Hematopoietic multipotent progenitor cell treated with erythropoietin and hydrocortisone succinate and interleukin-3 and kit ligand, for 6 days (in vitro differentiated cells): ENCODE measurements at places on chromosomes 6 and 20.

DNA sequence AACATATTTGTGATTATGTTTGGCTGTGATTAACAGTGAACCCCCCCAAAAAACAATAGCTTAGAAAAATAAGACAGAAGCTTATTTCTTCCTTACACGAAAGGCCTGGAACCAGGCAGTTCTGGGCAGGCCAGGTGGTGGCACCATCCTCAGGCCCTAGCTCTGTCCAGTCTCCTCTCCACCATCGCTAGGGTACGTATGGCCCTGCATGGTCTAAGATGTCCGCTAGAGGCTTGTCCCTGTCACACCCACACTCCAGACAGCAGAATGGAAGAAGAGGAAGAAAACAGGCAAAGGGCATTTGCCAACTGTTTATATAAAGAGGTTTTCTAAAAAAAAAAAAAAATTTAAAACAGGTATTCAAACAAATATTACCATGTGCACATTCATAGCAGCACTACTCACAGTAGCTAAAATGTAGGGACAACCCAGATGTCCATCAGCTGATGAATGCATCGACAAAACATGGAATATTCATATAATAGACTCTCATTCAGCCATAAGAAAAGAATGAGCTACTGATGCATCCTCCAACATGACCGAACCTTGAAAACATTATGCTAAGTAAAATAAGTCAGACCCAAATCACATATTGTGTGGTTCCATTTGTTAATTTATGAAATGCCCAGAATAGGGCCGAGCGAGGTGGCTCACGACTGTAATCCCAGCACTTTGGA lies 6.7 kb downstream of the TGM3 start:
- no peak for DNase-seq

DNA sequence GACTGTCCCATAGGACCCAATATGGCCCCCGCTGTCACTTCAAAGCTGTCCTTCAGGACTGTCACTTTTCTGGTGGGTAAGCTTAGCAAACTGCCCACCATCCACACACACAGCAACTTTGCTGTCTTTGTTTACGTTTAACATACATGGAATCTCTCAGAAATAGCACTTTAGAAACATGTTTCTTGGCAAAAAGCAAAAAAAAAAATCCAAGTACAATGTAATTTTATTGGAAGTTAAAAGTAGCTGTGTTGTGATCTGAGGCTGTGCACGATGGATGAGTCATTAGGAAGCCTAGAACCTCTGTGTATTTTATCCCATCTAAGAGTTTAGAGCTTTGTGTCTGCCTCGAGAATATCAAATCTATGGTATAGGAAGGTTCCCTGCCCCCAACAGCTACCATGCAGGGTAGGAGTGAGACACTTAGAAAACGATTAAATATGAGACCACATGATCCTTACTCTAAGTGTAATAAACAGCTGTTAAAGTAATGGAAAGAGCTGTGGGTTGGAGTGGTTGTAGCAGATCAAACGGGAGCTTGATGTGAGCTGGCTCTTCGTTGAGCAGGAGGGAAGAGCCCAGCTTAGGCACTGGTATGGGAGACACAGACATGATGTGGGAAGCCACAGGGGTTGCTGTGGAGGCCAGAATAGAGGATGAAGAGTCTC lies 119.5 kb downstream of the PLEKHG1 start:
- no peak for DNase-seq

GRCh38 chr20:3158968-3159431 lies 665 bp downstream of the FASTKD5 start:
- peak; percentile 72 for DNase-seq

DNA sequence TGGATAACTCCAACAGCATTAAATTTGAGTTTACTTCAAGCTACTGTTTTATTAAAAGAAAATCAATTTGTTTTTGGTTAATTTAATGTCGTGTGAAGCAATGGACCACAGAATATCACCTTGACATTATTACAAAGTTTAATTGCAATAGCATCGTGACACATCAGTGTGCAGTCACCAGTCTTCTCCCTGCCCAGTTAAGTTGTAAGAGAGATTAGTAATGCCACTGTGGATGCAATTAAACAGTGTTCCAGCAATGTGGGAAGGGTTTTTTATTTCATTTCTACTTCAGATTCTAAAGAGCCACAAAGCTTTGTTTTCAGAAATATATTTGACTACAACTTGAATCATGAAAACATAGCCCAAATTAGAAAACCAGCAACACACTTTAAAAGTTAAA lies 128.7 kb downstream of the SYNE1 start:
- DNase-seq: no peak

- no peak for DNase-seq
These were observed 8.6 kb downstream of the GABRR1 start for GRCh38 chr6:89208551-89208950.

DNA sequence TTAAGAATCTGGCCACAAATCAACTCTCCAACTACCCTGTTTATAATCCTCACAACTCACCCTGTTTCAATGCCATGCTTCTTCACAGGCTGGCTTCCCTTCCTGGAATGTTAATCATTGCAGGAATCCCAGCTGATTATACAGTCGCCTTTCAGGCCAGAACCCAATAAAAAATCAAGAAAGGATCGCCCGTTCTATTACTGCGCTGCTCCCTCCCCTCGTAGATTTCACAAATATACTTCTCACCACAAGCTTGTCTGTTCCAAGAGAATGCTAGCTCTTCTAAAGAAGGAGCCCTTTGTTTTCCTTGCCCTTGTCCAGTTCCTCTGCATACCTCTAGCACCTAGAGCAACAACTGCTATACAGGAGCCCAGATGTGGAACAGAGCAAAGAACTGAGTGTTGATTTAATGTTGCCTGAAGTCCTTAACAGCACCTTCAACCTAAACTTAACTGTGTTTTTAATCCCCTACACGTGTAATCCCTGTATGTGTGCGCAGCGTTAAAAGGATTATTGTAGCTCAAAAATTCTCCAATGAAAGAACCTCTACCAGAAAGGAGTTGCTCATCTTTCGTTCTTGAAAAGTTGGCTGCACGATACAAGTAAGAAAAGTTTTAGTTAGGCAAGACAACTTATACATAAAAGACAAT lies 988 bp downstream of the ECHDC1 start:
- DNase-seq: peak; percentile 28

DNA sequence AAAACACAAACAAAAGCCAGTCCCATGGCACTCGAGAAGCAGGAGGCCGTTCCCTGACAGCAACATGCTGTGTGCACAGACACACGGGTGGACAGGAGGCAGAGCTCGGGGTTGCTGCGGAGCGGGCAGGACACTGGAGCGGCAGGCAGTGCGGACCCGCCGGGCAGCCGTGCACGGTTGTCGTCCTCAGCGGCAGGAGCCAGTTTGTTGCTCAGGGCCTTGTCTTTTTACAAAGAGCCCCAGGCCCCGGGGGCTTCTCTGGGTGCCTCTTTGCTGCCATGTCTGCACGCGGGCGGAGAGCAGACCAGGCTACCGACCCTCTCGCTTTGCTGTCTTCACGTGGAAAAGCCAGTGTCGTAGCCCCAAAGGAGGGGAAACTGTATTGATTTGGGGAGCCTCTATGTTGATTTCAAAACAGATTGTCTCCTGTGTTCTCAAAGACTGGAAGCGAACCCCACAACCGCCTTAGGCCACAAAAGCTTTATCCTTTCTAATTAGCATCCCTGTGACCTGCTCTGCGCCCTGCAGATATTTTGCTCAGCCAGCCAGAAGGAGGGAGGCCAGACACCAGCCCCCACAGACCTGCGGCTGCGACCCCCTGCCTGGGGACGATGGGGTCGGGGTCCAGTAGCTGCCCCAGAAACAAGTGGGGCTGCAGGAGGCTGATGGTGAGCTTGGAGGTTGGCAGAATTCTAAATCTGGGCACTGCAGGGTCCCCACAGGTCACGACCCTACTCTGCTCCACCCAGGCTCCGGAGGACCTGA lies 50.2 kb downstream of the ERMARD start:
- no peak for DNase-seq

GRCh38 chr6:154370545-154370944 lies 13.9 kb upstream of the IPCEF1 start:
- peak; percentile 65 for DNase-seq

GRCh38 chr20:40173872-40174271 lies 515.2 kb downstream of the MAFB start:
- DNase-seq: no peak

GRCh38 chr20:38311491-38311890 lies 7.5 kb downstream of the BPI start:
- no peak for DNase-seq

DNA sequence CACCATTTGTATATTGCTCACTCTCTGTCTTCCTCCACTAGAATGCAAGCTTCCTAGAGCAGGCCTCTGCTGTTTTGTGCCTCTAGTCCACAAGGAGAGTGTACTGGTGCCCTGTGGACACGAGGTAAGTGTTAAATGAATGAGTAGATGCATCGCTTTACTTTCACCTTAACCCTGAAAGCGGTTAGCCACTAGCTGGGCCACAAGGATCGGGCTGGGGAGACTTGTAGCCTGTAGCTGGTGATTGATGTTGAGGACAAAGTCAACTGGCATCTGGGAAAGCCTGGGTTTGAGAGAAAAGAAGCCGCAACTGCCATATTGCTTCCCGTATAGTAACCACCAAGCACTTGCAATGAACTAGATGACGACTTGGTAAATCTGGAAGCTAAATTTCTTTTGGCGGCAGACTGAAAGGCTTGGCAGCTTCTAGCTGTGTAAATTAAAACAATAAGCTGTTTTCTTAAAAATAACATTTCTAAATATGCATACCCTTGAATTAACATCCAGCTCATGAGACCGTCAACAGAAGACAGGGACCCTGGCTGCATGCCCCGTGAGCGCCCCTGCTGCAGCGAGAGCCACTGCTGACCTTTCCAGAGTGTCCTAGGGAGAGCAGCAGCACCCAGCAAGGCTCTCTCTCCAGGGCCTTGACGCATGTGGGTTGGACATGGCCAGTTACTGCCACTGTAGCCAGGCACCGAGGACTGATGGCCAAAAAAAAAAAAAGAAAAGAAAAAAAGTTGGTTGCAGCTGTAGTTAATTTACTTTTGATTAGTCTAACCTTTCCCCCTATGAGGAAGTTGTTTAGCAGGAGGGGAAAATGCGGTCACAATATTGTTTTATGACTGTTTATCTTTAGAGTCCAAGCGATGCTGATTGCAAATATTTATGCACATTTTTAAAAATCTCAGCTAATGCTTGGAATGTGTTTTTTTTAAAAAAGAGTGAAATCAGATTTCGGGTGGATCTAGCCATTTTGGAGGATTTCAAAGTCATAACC lies 315.1 kb downstream of the TFAP2C start:
- DNase-seq: no peak

DNA sequence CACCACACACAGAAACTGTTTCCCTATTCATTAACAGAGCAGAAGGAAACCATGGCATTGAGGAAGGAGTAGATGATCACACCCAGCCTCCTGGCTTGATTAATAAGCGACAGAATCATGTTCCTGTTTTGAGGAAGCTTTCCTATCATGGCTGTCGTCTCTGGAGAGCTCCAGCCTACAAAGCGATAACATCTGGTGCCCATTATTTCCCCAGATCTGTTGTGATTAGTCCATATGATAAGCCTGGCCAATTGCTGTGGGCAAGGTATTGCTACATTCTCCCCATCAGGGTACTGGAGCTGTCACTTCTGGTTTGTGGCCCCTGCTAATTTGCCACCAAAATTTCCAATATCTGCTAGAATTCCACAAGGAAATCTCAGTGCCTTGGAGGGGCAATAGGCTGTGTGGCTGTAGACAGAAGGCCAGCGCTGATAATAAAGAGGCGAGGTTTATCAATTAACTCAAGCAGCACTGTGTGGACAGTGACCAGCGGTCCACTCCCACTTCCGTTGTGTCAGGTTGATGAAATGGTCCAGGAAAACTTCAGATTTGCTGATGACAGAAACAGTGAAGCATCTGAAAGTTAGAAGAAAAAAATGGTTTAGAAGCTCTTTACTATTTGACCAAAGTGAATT lies 66.4 kb downstream of the OLIG3 start:
- no peak for DNase-seq

DNA sequence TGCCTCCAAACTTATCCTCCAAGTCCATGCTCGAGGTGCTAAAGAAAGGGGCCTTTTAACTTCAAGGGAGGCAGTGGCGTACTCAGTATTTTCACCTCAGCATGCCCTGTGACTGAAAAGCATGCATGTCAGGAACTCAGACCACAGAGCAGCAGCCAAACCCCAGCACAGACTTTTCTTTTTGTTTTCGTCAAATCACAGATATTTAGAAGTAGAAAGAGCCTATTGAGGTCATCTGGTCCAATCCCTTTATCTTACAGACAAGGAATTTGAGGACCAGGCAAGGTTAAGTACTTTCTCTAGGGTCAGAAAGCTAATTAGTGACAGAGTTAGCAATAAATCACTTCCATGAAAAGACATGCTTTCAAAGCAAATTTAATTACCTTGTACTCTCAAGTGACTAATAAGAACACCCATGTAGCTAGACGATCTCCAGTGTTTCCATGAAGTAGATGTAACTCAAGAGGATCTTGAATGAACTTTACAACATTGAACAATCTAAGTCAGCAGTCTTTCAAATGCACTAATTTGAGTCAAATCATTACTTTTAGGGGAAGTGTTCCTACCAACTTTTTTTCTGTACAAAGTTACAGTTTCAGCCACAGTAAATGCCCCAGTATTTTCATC lies 35.9 kb downstream of the MOXD1 start:
- DNase-seq: no peak

DNA sequence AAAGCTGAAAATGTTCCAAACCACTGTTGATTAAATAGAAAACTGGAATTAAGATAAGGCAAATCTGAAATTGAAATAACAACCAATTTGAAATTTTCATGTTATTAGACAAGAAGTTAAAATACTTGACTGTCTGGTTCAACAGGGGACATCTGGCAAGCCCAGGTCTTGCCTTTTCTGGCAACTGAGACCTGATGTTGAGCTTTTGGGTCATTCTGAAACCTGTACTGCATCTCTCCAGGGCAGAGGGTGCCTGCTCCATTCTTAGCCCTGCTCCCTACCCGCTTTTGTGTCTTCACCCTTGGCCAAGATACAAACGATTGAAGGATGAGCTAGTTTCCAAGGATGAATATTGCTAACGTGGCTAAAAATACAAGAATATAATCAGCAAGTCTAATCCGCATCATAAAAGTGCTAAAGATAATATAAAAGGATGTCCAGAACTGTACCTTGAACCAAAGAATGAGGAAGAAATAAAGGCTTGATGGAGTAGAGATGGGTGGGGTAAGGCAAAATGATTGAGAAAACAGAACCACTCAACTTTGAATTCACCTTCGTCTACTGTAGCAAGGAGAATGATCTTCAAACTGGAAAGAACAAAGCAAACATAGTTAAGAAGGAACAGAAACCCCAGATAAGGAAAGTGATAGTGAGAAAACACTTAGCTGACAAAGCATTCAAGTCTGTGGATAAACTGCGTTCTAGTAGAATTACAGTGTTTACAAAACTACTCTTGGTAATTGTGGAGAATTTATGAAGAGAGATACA lies 109.8 kb upstream of the MAN1A1 start:
- DNase-seq: no peak

GRCh38 chr20:17992847-17993513 lies 24.2 kb downstream of the MGME1 start:
- no peak for DNase-seq

- peak; percentile 84 for DNase-seq
These were observed 32.2 kb downstream of the RREB1 start for GRCh38 chr6:7139835-7140470.

GRCh38 chr20:32528171-32528891 lies 56.8 kb downstream of the NOL4L start:
- peak; percentile 85 for DNase-seq
